ENCODE measurements at places on chromosomes 7 and 10.

GRCh38 chr7:6271060-6271658, 1.3 kb downstream of the CYTH3 start:
- DNase-seq, result peak; percentile 50

DNA sequence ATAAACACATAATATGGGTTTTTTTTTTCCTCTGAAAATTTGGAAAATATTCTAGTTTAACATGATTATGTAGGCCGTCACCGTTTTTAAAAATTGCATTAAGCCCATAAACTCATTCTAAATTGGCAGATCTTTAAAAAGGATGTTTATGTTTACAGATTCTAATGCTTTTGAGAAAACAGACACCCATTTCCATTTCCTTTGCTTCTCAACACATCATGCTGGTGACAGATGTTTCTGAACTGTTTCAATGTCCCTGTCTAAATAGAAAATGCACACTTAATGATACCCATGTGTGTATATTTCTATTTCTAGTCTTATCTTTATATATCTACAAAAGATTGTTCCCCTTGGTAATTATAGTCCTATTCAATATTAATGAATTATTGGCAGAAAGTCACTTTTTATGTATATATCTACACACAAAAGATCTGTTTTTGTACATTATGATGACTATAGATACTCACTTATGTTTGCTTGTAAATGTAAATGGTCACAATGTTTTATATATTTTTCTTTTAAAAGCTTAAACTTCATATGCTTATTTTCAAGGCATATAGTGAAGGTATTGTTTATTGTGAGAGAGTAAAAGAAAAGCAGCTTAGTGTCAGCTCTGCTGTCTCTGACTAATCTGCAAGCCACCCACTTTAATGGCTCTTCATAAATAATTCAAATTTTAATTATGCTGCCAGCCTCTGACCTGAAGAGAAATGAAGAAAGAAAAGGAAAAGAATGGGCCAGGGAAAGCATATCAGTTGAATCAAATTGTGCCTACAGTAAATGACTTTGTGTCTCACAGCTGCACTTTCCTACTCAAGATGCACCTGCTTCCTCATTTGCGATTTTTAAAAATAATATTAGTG, 179.4 kb downstream of the CACNA2D1 start:
- DNase-seq, result no peak

DNA sequence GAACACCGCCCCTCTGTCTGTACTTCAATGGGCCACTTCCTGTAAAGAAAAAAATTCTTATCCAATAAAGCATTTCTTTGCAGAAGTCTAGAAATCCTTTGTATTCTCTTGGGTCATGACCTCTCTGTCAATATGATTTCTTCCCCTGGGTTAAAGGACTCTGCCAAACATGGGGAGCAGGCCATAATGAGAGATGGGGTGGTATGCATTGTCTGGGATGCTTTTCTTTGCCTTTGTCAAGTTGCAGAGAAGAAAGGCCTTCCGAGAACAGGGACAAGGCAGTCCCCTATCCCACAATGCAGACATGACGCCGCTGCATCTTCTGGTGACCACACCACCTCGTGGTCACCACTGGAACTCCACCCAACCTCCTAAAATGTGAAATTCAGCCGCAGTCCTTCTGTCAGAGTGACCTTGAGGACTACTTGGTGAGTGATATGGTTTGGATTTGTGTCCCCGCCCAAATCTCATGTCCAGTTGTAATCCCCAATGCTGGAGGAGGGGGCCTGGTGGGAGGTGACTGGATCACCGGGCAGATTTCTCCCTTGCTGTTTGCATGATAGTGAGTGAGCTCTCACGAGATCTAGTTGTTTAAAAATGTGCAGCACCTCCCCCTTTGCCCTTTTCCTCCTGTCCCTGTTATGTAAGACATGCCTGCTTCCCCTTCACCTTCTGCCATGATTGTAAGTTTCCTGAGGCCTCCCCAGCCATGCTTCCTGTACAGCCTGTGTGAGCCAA, 15.2 kb upstream of the FRMPD2 start:
- DNase-seq, result peak; percentile 76

DNA sequence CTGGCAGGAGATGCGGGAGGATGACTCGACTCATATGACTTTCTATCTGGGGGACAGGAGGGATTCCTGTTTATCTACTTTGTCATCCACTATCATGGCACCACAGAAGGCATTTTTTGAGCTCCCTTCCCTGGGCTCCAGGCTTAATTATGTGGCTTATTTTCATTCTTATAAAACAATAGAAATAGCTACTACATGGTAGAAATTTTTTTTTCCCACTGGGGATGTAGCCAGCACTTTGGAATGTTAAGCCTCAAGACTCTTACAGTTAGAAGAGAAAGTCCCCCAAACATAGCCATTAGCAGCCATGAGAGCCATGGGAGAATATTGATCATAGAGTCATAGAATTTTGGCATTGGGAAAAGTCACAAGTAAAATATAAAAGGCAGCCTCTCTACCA, 14.6 kb upstream of the FAM180A start:
- DNase-seq, result no peak

- no peak for DNase-seq
Measured at GRCh38 chr7:44824894-44825526, 22.9 kb downstream of the H2AZ2 start.

- no peak for DNase-seq
Measured at GRCh38 chr7:54559401-54559800, 17.2 kb downstream of the VSTM2A start.

- no peak for DNase-seq
Measured at GRCh38 chr10:57983281-57983791, 284.4 kb downstream of the IPMK start.

- no peak for DNase-seq
Measured at GRCh38 chr7:43431020-43431595, 151.8 kb upstream of the STK17A start.

DNA sequence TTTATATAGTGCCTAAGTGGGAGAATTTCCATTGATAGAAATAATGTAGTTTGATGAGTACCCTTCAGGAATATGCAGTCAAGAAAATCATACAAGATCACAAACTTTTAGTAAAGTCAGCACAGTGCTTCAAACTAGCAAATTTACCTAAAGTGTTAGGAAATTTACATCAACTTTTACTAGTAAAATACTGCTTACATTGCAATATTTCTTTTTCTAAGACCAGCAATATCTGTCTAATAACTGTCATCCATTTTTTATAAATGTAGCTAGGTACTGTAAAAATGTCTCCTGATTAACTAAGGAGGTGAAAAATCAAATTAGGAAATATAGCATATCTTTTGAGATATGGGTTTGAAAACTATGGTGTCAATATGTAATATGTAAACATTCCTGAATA, 405.4 kb downstream of the MDFIC start:
- no peak for DNase-seq

- no peak for DNase-seq
Measured at GRCh38 chr7:90886416-90886815, 290.3 kb downstream of the CDK14 start.
